ENCODE measurements at places on chromosomes 5 and 9.
A peak's percentile ranks its signal among the peaks of the same experiment; 100 is the strongest.

DNA sequence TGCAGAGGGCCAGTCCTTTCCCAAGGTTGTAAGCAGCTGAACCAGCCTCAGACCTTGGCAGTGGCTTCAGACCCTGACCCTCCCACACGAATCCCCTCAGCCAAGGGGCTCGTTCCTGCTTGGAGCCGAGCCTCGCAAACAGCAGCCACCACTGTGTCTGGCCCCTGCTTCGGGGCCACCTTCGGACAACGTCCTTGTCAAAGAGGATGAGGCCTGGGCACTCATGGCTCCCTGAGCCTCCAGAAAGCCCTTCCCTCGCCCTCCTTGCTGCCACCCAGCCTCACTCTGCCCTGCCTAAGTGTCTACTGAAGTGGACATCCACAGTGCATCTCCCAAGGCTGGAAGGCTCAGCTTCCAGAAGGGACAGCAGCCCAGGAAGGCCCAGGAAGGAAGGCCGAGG lies 161.7 kb downstream of the OLFM1 start:
- DNase-seq, result no peak

DNA sequence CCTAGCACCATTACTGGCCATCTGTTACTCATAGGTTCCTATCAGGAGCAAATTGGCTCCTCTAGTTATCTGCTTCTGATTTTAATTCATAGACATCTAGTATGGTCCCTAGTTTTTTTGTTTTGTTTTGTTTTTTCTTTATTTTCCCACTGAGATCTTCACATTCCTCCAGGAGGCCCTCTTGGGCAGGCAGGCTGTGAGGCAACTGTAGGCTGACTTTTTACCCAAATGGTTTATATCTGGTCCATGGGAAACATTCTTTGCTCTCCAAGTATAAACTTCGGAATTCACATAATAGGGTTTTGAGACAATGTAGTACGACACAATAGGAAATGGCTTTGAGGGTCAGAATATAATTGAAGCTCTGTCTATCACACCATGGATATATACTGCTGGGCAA lies 250.9 kb upstream of the DAB2 start:
- no peak for DNase-seq

DNA sequence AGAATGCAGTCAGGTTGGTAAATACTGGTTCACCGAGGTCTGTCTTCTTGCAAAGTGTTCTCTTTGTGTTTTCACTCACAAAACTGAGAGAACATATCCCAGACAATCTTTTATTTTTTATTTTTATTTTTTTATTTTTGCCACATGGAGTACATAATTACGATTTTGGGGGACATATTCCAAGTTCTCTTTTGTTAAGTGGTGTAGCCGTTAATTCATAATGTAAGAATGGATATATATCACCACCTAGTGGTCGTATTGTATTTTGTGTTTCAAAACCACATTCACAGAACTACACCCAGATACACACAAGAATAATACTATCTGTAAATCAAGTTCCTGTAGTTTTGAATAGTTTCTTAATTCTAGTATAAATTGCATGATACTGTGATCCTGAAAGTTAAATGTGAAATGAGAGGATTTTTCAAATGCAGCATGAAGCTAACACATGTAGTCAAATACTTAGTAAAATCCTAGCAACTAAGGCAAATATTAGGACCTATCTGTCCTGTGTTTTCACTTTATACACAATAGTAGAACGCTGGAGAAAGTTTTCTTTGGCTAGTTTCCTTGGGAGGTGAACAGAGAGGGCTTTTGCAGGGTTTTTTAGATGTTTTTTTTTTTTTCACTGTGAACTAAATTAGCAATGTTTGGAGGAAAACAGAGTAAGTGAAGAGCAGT lies 92.7 kb downstream of the VCAN start:
- peak; percentile 34 for DNase-seq

DNA sequence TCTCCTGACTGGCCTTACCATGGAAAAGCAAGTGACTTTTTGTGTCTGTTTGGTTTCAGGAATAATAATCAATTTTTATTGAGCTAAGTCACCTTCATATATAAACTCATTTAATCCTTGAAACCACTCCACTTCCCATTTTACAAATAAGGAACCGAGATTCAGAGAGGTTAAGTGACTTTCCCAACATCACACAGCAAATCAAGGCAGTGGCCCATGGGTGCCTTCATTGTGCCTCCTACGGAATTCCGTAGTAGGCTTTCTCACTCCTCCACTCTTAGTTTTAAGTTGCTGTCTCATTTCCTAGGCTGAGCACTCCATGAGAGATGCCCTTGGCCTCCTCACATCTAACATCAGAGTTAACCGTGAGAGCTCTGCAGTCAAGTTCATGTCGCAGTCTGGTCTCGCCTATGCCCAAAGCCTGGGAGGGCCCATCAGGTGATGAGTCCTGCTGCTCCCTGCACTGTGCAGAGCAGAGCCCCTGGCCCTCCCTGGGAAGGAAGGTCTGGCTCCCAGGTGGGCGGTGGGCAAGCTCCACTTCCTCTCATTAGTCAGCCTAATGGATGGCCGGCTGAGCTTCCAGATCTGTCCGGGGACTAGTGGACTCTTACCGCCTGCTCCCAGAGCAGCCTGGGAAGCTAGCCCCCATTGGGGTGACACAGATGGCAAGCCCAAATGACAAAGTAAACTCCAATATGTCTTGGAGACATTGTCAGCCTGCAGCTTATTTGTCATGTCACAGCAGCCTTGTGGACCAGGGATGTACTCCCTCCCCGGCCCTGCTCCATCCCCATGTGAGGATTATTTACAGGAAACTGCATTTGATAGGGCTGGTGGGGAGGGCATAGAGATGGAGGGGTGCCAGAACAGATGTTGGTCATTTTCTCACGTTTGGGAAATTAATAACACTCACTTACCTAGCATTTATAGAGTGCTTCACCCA lies 123.4 kb downstream of the MVB12B start:
- no peak for DNase-seq

DNA sequence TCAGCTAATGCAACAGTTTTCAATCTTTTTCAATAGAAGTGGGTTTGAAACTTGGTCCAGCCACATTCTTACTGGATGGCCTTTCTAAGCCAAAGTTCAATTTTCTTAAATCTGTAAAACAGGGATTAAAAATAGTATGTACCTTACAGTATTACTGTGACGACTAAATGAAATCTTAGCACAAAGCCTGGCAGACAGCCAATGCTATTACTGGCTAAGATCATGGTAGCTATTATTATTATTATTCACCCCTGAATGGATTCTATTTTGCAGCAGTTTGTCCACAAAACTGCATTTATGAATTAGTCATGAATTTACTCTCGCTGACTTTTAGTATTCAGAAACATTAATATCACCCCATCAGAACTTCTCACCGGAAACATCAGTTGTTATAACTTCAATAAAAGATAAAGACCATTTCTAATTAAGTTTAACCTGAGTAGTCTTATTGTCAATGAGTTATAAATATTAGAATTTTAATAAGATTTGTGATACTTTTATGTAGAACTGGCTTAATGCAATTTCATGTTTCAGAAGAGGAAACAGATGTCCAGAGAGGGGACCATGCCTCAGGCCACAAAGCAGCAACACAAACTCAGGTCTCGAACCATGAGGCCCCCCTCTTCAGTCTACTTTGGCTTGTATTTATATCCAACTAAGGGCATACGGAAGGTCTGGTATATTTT lies 468.2 kb downstream of the ARHGEF28 start:
- no peak for DNase-seq

GRCh38 chr5:73532195-73532594 lies 33.2 kb downstream of the ANKRA2 start:
- DNase-seq, result no peak

GRCh38 chr9:113511856-113512761 lies 48.6 kb downstream of the RGS3 start:
- peak; percentile 86 for DNase-seq

DNA sequence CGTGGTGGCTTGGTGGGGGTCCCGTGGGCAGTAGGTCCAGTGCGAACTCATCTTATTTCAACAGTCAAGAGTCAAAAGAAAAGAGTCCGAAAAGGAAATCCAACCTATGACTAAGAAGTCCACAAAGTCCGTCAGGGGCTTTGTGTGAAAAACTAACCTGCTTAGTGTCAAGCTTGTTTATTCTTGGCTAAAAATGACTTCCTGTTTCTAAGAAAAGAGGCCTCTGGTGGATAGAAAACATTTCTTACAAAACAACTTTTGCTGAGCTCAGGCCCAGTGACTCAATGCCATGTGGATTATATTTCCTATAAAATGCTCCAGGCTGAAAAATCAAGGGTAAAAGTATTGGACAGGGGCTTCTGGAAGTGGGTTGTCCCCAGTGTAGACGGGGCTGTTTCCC lies 105.9 kb downstream of the GADD45G start:
- no peak for DNase-seq

DNA sequence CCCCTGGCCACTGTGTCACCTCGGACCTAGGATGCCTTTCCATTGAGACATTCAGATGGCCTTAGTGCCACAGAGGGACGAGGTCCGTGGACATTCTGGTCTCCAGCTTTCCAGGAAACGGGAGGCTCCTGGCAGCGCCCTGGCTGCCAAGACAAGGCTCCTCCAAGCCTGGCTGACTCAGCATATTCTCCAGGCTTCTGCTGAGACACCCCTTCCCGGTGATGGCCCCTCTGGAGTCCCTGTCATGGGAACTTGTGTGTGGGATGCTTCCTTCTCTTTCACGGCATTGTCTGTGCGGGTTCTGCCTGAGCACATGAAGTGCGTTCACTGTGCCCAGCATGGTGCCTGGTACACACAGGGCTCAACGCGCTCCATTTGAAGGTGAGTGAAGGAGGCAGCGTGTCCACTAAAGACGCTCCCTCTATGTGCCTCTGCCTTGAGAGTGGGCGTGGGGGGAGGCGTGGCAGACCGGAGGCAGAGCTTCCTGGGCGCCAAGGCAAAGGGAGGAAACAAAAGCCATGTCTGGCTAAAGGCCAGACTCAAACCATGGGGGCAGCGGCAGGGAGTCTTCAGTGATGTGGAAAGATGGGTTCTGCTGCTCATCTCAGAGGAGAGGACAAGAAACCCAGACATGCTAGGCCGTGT lies 46.4 kb upstream of the PRRC2B start:
- no peak for DNase-seq

GRCh38 chr5:143404416-143405062 lies 1.1 kb upstream of the NR3C1 start:
- DNase-seq, result peak; percentile 75

GRCh38 chr5:35830587-35830986 lies 26.1 kb upstream of the IL7R start:
- no peak for DNase-seq

DNA sequence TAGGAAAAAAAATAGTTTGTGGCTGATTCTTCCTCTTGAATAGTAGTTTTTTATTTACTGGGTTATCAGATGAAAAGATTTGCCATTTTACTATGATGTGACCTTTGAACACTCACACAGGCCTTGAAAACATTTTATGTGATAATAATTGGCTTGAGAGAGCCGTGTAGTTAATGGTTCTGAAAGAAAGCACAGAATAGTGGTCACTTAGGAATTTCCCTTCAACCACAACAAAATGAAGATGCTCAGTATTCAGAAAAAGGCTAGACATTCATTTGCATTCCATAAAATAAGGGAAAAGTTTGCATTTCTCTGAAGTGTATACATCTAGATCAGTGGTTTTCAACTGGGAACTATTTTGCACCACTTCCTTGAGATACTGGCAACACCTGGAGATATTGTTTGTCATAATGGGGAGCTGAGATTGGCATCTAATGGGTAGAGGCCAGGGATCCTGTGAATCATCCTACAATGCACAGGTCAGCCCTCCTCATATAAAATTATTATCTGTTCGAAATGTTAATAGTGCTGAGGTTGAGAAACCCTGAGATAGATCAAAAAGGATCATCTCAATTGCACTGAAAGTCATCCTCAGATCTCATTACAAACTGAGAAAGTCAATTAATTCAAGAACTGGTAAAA lies 446.4 kb upstream of the CCNG1 start:
- no peak for DNase-seq

- DNase-seq, result no peak
These were observed 179.1 kb downstream of the AOPEP start for GRCh38 chr9:94905606-94906005.

- DNase-seq, result no peak
These were observed 24.0 kb downstream of the RANBP17 start for GRCh38 chr5:170885809-170886208.

GRCh38 chr9:124551472-124552272 lies 44.5 kb upstream of the NR5A1 start:
- DNase-seq, result peak; percentile 47

DNA sequence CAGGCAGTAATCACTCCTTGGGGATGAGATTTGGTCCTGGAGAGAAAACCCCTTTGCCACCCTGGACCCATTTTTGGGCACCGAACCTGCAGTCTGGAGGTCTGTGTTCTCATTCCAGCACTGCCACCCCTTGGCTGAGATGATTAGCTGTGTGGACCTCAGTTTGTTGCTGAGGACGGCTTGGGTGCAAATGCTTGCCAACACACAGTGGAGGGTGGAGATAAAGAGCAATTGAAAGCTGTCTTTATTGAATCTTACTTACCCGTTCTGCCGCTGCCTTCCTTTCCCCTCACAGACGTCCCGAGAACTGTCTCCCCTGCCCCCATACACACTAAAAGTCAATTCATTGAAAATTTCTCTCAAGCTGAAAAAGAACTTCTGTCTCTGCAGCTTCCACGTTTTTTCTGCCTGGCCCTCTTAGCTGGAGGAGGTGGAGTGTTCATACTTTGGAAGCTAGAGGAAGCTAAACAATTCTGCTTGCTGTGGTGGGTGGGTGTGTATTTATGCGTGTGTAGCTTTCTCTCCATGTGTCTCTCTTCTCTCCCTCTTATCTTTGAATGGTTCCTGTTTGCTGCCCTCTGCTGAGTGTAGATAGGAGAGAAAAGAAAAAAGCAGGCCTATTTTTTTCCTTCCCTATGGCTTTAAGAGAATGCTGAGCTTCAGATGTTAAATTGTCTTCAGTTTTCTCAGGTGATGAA lies 6.6 kb downstream of the GALNT10 start:
- no peak for DNase-seq

GRCh38 chr5:56211298-56211865 lies 21.7 kb downstream of the ANKRD55 start:
- DNase-seq, result no peak

DNA sequence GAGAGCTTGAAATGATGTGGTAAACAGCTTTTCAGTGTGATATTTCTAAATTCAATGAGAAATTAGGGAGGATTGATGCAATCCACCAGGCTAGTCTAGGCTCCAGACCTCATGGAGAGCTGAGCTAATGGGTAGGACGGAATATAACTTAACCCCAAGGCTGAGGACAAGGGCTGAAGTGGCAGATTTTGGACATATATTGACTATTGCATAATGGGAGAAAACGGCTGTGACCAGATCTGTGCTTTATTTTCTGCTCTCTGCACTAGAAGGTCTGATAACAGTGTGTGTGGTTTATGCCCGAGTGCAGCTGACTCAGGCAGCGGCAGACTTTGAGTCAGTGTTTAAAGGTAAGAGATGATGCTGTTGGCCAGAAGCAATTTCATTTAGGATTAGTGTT lies 70.6 kb downstream of the ACTBL2 start:
- DNase-seq, result no peak

All from activated CD4-positive, alpha-beta T cell treated with anti-CD3 and anti-CD28 coated beads, Interleukin-10, Interleukin-2, amounts not matched to agents 100 ng/mL and 50 ng/mL, durations not matched to agents 16 hours and 8 hours (primary cell).